CD8-positive, alpha-beta T cell (primary cell): ENCODE measurements at places on chromosomes 6 and 20. TPM values are rescaled to one million over a fixed set of nuclear protein-coding genes. Genes with fewer than 3 reads are reported as not detected.

The TCP11 gene
- not detected for total RNA-seq

The FGD2 gene
- total RNA-seq: 0.68 TPM

The BPIFB6 gene
- total RNA-seq: not detected

The GNMT gene
- total RNA-seq: 1.9 TPM

The TULP1 gene
- not detected for total RNA-seq

The IL17A gene
- not detected for total RNA-seq

The NCR2 gene
- total RNA-seq: not detected

The GMEB2 gene
- total RNA-seq: 33.8 TPM

The PRRT1 gene
- 3.1 TPM for total RNA-seq

The BTN3A1 gene
- total RNA-seq: 104 TPM
